ENCODE measurements at places on chromosomes 5 and 9.

DNA sequence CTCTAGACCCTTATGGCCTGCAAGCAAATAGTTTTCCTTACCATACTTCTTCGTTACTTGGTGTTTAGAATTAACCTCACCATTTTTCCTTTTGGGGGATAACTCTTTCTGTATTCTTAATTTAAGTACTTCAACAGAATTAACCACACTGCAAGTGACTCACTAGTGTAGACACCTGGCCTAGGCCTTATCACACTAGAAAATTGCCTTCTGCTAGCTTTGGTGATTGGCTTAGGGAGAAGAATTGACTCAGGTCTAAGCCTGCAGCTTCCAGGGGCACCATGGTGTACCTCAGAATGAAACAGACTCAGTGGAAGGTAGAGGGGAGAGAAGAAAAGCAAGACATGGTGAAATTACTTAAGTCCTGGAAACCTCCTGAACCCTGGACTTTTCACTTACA is 112.8 kb upstream of the HMHB1 start:
- no peak for DNase-seq

- DNase-seq = peak; percentile 13
Measured at GRCh38 chr5:10832987-10833386, 72.0 kb upstream of the DAP start.

DNA sequence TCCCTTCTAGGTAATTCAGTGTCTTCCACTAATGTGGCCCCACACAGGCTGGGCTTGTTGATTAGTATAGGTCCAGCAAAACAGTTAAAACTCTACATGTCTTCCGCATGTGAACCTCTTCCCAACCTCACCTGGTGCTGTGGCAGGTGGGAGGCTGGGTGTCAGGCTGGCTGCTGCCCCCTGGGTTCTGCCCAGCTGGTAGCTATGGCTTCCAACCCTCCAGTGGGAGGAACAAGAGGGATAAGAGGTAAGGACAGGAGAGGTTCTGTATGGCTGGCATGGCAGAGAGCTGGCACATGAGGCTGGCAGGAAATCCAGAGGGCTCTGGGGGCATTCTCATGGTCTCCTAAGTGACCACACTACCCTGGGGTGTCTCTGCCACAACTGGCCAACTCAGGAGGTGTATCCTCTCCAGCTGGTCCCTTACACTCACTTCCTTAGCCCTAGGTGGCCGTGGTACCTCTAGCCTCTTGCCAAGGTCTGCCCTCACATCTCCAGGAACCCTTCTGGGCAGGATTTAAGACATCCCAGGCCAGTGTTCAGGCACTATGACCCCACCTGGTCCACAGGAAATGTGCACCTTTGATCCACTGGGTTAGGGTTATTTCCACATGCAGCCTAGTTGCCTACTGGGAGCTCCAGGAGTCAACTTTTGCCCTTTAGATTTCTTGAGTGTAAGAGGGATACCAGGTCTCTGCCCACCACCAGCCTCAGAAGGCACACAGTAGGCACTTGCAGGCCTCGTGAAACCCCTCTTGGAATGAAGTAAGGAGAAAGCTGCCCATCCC is 41.7 kb downstream of the AHRR start:
- DNase-seq = no peak

GRCh38 chr9:6566409-6567139 is 79.0 kb downstream of the GLDC start:
- peak; percentile 99 for DNase-seq

GRCh38 chr5:170372971-170373370 is 16.2 kb downstream of the KCNMB1 start:
- no peak for DNase-seq

DNA sequence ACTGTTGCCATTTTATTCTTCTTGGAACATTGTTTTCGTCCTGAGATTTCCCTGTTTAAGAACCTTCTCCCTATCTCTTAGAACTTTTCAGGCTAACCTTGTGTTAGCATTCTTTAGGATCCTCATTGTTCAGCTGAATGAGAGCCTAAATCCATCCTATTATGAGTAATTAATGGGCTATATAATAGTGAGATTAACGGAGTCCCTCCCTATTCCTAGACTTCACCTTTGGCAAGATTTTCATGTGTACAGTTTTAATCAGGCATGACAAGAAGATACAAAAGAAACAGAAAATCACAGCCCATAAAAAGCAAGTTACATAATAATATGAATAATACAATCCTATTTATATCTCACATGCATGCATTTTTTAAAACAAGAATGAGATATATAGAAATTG is 9.1 kb upstream of the MSMP start:
- DNase-seq = no peak

DNA sequence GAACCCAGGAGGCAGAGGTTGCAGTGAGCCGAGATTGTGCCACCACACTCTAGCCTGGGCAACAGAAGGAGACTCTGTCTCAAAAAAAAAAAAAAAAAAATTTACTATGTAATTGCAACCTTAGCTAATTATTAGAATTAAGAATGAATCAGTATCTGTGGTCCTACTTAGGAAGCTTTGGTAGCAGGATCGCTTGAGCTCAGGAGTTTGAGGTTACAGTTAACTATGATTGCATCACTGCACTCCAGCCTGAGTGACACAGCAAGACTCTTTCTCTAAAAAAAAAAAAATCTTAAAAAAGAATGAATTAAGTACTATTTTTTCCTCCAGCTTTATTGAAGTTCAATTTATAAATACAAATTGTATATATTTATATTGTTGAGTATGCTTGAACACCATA is 16.7 kb downstream of the NDUFAF2 start:
- DNase-seq = peak; percentile 70

GRCh38 chr5:153718713-153719112 is 228.2 kb downstream of the GRIA1 start:
- DNase-seq = no peak

DNA sequence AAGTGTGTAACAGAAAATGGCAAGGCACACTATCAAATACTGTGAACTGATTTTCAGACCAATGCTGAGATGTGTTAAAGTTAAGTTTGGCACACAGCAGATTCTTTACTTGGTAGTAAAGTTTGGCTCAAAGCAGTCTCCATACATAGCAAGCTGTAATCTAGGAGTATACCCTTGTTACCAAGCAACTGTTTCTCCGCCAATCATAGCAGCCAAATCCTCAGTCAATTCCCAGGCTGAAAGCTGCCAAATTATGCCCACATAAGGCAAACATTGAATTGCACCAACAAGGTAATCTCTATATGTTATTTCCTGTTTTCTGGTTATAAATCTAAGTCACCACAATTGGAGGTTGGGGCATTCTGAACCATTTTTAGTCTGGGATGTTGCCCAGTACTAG is 345.7 kb downstream of the DEPDC1B start:
- no peak for DNase-seq

- no peak for DNase-seq
Measured at GRCh38 chr5:165232509-165233028, 1727.2 kb downstream of the MAT2B start.

- DNase-seq = peak; percentile 99
Measured at GRCh38 chr5:15008476-15008875, 136.9 kb upstream of the ANKH start.

DNA sequence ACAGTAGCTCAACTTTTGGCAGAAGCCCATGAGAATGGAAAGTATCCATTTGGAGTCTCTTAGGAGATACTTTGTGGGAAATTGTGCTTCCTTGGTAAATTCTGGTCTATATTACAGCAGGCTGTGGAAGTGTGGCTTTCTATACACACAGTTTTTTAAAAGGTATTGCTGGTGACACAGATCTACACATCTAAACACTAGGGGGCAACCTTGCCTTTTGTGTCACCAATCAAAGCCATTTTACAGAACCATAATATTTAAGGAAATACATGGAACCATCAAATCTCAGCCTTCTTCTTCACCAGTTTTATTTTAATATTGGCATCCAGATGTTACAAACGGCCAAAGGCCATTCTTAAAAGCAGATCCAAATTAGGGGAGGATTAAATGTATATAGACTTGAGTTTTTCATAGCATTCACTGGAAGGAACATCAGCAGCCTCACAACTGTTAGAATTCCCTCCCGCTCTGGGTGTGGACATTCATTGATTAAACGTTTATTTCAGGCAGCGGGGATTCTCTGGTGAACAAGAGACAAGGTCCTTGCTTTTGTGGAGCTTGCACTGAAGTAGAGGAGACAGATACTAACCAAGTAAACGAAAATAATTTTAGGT is 132.4 kb upstream of the EPB41L4A start:
- DNase-seq = peak; percentile 79

- DNase-seq = peak; percentile 13
Measured at GRCh38 chr5:133290669-133291240, 238.9 kb downstream of the HSPA4 start.

DNA sequence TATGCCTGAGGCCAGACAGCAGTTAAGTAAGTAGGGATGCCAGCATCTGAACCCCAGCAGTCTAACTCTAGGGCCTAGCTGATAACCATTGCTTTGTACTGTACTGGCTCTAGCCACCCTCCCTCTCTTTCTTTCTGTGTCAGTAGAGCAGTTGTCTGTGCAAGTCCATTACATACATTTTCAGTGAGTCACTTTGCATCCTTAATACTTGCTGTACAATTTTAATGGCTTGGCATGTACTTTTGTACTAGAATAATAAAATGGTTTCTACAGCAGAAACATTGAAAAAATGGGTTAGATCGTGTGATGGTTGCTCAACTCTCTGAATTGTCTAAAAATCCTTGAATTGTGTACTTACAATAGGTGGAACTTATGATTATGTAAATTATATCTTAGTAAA is 1.5 kb upstream of the TTC39B start:
- peak; percentile 68 for DNase-seq

DNA sequence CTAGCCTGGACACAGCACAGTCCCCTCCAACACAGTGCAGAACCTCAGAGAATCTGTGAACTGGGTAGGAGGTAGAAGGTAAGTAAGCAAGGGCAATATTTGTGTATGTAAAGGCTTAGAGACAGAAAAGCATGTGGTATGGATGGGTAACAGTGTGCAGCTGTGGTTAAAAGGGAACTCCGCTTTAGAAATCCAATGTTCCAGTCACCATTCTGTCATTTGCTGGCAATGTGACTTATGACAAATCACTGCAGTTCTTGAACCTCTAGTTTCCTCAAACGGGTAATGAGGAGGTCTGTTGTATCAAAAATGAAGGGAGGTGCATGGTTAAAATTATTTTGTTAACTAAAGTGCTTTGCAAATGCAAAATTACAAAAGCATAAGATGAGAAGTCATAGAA is 125.5 kb upstream of the IFNE start:
- DNase-seq = no peak

DNA sequence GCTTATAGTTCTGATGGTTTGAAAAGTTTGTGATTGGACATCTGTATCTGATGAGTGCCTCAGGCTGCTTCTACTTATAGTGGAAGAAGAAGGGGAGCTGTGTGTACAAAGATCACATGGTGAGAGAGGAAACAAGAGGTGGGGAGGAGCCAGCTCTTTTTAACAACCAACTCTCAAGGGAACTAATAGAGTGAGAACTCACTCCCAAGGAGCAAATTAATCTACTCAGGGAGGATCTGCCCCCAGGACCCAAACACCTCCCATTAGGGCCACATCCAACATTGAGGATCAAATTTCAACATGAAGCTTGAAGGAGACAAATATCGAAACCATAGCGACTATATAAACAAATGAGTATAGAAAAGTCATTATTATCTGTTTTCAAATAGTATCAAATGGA is 64.7 kb upstream of the PRLR start:
- no peak for DNase-seq

DNA sequence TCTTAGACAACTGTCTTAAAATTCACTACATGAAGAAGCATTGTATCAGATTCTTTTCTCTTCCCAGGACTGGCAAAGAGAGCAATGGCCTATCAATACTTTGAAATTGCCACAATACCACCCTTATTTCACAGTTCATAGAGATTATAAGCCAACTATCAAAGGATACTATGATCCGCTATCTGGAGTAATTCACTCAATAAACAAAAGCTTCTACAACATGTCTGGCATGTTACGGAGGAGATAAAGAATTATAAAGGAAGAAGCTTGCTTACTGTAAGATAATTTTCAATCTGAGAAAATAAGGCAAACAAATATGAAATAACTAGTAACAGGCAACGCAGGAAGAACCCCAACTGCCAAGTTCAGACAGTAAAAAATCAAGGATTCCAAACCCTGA is 114.8 kb downstream of the GNAQ start:
- no peak for DNase-seq
